ENCODE measurements at places on chromosomes 13 and 19. TPM values are rescaled to one million over a fixed set of nuclear protein-coding genes. Genes with fewer than 3 reads are reported as not detected.

The AKT1S1 gene
- 121 TPM for total RNA-seq

The COL4A1 gene
- 103 TPM for total RNA-seq

The AMER2 gene
- not detected for total RNA-seq

The ZNF534 gene
- not detected for total RNA-seq

The KLC3 gene
- 0.68 TPM for total RNA-seq

The KLK15 gene
- not detected for total RNA-seq

The PEG3 gene
- not detected for total RNA-seq

The SIGLEC10 gene
- total RNA-seq, result not detected

The MCOLN1 gene
- total RNA-seq, result 6.6 TPM

The CPT1C gene
- total RNA-seq, result 14.4 TPM

The TNFSF9 gene
- 5.7 TPM for total RNA-seq

The NLRP9 gene
- not detected for total RNA-seq

The COL4A2 gene
- total RNA-seq, result 111 TPM

The C19orf18 gene
- not detected for total RNA-seq

The ERCC1 gene
- 148 TPM for total RNA-seq

The PRSS57 gene
- not detected for total RNA-seq

The CALR3 gene
- total RNA-seq, result not detected

The CLEC17A gene
- total RNA-seq, result not detected

The PLVAP gene
- not detected for total RNA-seq

The CNN2 gene
- 62.0 TPM for total RNA-seq

The RNF17 gene
- total RNA-seq, result not detected

The CBARP gene
- total RNA-seq, result 2.3 TPM

The ZNF329 gene
- 3.3 TPM for total RNA-seq

The EFNB2 gene
- 3.4 TPM for total RNA-seq

The MAST1 gene
- total RNA-seq, result 2.5 TPM

The TSHZ3 gene
- total RNA-seq, result 3.5 TPM

The ZNF726 gene
- 0.44 TPM for total RNA-seq

The FUT6 gene
- not detected for total RNA-seq

The SLC25A41 gene
- total RNA-seq, result 0.18 TPM

The TEKTIP1 gene
- not detected for total RNA-seq

The KL gene
- not detected for total RNA-seq

The ELSPBP1 gene
- not detected for total RNA-seq

The TLE6 gene
- 4.4 TPM for total RNA-seq

The TEX26 gene
- total RNA-seq, result not detected

The PPM1N gene
- total RNA-seq, result 7.4 TPM

The DGKH gene
- 5.0 TPM for total RNA-seq

The RFPL4AL1 gene
- total RNA-seq, result not detected

The ZNF536 gene
- total RNA-seq, result not detected

The ZNF429 gene
- not detected for total RNA-seq

Measured in A549 treated with ZK216348 at 1 μM for 4 hours (cell line).